ENCODE measurements at places on chromosomes 2 and 18. TPM values are rescaled to one million over a fixed set of nuclear protein-coding genes. Genes with fewer than 3 reads are reported as not detected.

DNA sequence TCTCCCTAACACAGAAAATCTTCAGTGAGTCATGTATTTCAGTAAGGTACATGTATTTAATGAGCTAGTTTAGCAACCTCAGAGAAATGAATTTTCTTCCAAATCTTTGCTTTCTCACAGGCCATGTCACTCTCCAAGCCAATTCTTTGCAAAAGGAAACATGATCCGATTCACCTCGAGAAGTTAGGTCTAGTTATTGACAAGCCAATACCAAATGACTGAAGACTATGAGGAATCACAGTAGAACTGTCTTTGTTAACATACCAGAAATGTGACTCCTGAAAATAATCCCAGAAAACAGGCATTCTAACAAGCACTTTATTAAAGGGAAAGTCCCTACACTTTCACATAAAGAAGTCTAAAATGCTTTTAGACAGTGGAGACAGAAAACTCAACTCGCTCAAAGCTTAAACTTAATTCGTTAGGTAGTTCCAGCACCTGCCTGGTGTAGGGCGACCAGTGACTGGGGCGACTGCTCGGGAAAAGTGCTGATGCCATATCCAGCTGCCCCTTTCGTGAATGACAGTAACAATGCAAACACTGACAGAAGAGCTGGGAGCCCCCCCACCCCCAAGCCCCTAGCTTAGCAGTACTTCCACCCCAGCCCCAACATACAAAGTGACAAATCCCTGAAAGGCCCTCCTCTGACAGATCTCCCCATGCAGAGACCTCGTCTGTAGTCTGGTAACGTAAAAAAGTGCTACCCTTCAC lies 1.8 kb downstream of the MEMO1 start:
- H3K27me3 ChIP-seq: no peaks in the 10 kb centered on the region
- H3K4me1 ChIP-seq: peaks cover 46% of the 10 kb centered on the region
- DNase-seq: no peak
- no peaks in the 10 kb centered on the region for H3K36me3 ChIP-seq

DNA sequence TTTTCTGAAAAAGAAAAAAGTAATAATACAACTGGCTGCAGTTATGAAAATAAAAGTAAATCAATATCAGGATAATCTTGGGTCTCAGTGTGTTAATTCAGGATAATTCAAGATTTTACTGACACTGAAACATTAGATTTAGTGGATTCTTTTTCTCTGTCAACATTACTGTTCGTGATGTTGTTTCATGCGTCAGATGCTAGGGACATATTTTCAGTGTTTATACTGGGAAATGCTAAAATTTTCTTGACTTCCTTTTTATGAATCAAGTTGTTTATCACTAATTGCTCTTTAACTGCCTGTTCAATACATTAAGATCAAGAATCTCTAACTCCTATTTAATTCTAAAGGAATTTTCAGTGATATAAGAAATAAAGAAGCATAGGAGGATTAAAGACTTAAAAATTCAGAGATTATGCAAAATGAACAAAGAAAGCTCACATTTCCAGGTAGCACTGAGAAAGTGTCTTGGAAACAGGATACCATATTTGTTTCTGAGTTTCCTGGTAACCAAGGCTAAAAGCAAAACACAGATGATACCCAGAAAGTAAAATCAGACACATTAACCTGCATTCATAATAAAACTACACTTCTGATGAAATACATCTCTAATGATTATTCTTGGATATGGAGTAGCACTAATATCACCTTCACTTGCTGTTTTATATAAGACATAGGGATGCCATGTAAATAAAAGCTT lies 174.0 kb downstream of the ARL4C start:
- H3K4me1 ChIP-seq: peaks cover 15% of the 10 kb centered on the region
- peaks cover 41% of the 10 kb centered on the region for H3K27me3 ChIP-seq
- DNase-seq: no peak
- H3K4me3 ChIP-seq: no peak overlapping the region
- peaks cover 5% of the 10 kb centered on the region for H3K36me3 ChIP-seq

WDR35 gene
- polyA plus RNA-seq: 0.04 TPM

DNA sequence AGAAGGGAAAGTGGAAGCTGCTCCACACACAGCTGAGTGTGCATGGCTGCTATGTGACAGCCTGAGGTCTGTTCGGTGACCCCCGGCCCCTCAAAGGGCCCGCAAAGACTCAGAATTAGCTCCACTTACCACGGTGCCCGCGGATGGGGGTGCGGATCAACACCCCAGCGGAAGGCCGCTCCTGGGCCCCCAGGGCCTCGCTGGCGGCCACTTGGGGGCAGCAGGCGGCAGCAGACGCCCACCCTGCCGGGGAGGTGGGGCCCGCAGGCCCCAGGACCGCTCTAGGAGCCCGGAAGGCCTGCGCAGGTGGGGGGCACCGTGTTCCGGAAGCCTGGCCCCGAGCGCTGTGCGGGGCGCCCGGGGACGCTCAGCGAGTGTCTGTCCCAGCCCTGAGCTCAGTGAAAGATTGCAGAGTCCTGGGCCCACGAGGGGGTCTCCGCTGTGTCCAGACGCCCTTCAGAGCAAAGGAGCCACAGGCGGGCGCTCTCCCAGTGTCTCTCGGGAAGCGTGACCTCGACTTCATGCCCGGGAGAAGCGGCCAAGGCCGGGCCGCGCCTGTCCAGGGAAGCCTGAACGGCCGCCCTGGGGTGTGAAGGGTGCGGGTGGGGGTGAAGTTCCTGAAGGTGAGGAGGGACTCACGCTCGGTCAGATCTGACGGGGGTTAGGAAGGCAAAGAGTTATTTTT lies 118.7 kb downstream of the VAPA start:
- H3K27me3 ChIP-seq: no peaks in the 10 kb centered on the region
- H3K36me3 ChIP-seq: no peaks in the 10 kb centered on the region
- H3K4me1 ChIP-seq: peaks cover 15% of the 10 kb centered on the region
- H3K27ac ChIP-seq: peak overlapping the region; percentile 92
- peak; percentile 65 for DNase-seq

DNA sequence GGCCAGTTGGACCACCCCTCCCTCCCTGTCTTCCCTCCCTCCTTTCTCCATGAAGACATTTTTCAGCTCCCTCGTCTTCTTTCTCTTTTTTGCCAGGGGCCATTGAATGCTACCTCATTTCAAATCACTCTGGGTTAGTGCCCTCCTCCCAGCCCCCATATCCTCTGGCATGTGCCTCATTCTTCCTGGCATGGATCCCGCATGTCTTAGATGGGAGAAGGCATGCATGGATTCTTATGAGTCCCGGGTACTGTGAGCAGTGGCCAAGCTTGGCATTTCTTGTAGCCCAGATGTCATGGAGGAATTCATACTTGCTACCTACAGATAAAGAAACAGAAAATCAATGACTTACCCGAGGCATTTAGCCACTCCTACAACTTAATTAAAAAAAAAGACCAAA lies 9.0 kb upstream of the HAAO start:
- no peak overlapping the region for H3K27ac ChIP-seq
- H3K4me1 ChIP-seq: peaks cover 22% of the 10 kb centered on the region
- no peak overlapping the region for H3K4me3 ChIP-seq
- H3K36me3 ChIP-seq: peaks cover 5% of the 10 kb centered on the region
- DNase-seq: no peak
- no peaks in the 10 kb centered on the region for H3K27me3 ChIP-seq

TMEM17 gene
- not detected for polyA plus RNA-seq

CPLX4 gene
- not detected for polyA plus RNA-seq

- no peaks in the 10 kb centered on the region for H3K27me3 ChIP-seq
- no peak overlapping the region for H3K4me3 ChIP-seq
- no peak overlapping the region for H3K27ac ChIP-seq
- H3K4me1 ChIP-seq: peaks cover 50% of the 10 kb centered on the region
- H3K36me3 ChIP-seq: no peaks in the 10 kb centered on the region
Measured at GRCh38 chr2:233112329-233112728, 52.2 kb downstream of the INPP5D start.

GRCh38 chr2:85702172-85702571 lies 8.0 kb downstream of the GNLY start:
- no peak overlapping the region for H3K27ac ChIP-seq
- peaks cover 6% of the 10 kb centered on the region for H3K27me3 ChIP-seq
- peaks cover 45% of the 10 kb centered on the region for H3K4me1 ChIP-seq
- DNase-seq: no peak

DNA sequence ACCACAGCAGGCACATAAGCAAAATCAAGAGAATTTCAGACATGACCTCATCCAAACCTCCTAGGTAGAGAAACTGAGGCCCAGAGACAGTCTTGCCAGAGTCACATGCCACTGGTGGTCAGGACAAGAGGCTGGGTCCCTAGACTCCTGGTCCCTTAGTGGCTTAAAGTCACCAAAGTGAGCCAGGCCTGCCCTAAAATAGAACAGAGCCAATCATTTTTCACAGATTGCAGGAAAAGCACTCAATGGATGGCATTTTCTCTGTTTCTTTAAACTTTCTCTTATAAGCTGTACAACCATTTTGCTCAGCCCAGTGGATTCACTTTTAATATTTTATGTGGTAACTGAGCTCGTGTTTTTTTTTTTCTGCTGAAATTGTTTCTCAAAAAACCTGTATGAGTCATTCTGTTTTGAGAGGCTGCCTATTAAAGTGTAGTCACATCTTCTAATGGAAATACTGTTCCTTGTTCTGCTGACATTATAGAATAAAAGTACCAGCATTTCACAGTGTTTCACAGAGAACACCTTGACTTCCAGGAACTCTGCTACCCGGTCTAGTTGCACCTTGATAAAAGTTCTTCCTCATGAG lies 29.6 kb downstream of the STEAP3 start:
- DNase-seq: no peak
- no peaks in the 10 kb centered on the region for H3K4me1 ChIP-seq
- H3K4me3 ChIP-seq: no peak overlapping the region
- H3K36me3 ChIP-seq: no peaks in the 10 kb centered on the region

DNA sequence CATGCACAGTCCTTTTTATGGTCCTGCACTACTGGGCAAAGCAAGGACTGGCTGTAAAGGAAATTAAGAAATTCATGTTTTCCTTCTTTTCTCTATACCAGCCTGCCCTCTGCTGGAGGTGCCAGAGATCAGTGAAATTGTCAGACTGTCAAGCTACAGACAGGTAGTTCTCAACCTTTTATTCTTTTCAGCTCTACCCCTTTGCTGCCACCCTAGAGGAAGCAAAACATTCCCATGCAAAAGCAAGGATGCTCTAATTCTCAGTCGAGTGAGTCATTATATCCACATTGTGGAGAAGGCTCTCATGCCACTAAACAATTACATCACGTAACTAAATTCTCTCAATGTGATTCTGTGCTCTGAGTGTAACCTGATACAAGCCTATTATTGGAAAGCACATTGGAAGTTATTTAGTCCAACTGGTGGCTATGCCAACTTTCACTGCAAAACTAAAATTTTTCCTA lies 25.0 kb upstream of the RAPGEF4 start:
- peaks cover 19% of the 10 kb centered on the region for H3K27me3 ChIP-seq
- H3K36me3 ChIP-seq: no peaks in the 10 kb centered on the region
- DNase-seq: no peak
- no peak overlapping the region for H3K27ac ChIP-seq

Data from naive B cell (primary cell).